ENCODE measurements at places on chromosomes 2 and 18. TPM values are rescaled to one million over a fixed set of nuclear protein-coding genes. Genes with fewer than 3 reads are reported as not detected.

REEP1 gene
- total RNA-seq = not detected

GRCh38 chr2:96775160-96775559 lies 14.5 kb downstream of the CNNM4 start:
- DNase-seq = no peak

GRCh38 chr2:49069829-49070228 lies 84.5 kb downstream of the FSHR start:
- peak; percentile 24 for DNase-seq

- no peak for DNase-seq
Measured at GRCh38 chr2:95301876-95302641, 4.9 kb downstream of the KCNIP3 start.

UCN gene
- 9.5 TPM for total RNA-seq

GPR148 gene
- total RNA-seq = not detected

ALK gene
- not detected for total RNA-seq

ALPI gene
- not detected for total RNA-seq

EIF4E2 gene
- total RNA-seq = 52.8 TPM

CPLX4 gene
- total RNA-seq = not detected

DNA sequence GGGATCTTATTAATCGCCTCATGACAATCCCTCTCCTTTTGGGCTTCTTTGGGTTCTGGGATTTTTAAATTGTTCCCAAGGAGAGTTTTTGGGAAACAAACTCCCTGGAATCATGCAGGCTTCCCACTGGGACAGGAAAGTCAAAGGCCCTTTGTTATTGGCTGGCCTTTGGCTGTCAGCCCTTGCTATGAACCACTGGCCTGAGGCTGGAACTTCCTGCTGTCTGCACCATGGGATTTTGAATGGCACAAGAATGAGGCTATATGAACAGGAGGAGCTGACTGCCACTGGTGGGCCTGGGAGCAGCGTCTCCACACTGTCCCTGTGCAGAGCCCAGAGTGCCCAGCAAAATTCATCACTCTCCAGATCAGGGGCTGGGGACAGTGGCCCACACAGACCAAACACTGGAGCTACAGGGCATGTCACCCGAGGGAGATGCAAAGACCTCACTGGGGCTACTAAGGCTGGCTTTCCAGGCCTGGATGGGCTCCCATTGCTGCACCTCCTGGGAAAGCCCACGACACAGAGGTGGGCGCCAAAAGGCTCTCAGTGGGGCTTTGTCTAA lies 35.7 kb downstream of the STEAP3 start:
- DNase-seq = no peak

GRCh38 chr2:238427435-238428162 lies 872 bp downstream of the ASB1 start:
- DNase-seq = no peak

DNA sequence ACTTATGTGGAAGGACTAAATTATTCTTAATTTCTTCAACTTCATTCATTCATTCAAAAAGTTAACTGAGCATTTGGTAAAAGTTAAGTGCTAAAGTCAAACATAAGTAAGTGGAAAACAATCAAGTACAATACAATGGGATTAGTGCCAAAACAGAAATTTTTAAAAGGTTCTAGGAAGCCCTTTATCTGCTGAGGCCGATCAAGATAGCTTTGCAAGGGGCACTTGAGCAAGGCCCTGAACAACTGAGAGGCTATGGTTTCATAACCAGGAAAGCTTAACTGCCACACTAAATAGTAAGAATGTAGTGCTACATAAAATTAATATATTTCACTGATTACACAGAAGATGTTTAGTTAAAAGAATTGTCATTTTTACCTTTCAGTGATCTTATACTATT lies 76.5 kb downstream of the NOL10 start:
- no peak for DNase-seq

DNA sequence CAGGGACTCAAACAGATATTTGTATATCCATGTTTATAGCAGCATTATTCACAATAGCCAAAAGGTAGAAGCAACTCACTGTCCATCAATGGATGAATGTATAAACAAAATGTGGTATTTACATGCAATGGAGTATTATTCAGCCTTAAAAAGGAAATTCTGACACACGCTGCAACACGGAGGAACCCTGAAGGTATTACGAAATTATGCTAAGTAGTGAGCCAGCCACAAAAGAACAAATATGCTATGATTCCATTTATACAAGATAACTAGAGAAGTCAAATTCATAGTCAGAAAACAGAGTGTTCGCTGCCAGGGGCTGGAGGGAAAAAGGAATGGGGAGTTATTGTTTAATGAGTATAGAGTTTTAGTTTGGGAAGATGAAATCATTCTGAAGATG lies 61.0 kb upstream of the CDKL4 start:
- DNase-seq = no peak

DNA sequence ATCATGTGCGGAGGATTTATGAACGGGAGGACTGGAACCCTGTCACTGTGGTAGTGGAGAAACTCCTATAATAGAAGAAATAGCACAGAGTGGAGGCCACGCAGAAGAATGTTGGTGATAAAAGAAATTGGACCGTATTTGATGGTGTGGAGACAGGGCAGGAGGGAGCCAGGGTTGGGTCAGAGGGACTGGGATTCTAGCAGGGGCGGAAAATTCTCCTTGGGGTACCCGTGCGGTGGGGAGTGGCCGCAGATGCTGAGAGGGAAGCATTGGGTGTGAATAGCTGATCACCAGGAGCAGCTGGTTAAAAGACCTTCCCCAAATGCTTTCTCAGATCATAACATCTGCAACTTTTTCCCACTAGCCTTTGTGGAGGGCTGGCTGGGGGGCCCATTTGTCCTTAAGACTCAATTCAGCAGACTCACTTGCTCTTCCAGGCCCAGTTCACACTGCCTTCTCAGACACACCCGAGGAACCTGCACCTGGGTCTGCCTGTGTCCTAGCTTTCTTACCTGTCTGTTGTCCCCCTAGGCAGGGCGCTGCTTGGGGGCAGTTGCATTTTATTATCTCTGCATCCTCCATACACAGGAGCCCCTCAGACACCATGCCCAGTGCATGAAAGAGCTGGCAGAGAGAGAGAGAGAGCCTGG lies 7.1 kb downstream of the SH3BP4 start:
- DNase-seq = no peak

DNA sequence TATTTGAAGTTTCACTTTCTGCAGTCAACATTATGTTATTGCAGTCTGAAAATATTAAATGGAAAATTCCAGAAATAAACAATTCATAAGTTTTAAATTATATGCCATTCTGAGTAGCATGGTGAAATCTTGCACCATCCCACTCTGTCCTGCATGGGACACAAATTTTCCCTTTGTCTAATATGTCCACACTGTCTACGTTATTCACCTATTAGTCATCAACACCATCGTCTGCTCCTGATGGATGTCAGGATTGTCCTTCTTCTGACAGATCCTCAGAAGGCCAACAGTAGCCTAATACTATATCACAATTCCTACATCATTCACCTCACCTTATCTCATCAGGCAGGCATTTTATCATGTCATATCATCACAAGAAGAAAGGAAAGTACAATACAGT lies 163.1 kb downstream of the TXNL1 start:
- DNase-seq = peak; percentile 30

DNA sequence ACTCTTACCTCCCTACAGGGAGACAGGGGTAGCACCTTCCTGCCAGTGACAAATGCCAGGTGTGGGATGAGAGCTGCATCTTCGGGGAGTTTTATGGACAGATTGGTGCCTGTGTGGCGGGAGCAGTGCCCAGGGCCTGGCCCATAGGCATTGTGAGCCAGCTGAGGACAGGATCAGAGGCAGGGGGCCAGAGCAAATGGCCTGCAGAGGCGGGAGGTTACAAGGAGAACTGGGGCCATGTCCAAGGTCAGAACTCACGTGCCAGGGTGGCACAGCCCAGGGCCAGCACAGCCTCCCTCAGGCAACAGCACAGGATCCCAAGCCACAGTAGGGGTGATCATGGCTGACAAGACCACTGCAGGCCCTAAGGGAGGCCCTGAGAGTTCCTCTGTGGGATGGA lies 40.2 kb upstream of the MCFD2 start:
- no peak for DNase-seq

KCNG2 gene
- not detected for total RNA-seq

EMX1 gene
- not detected for total RNA-seq

- no peak for DNase-seq
Measured at GRCh38 chr18:48805826-48806535, 144.8 kb downstream of the SMAD7 start.

Measured in MCF 10A (cell line).